ENCODE measurements at places on chromosomes 7 and 10.
A peak's percentile ranks its signal among the peaks of the same experiment; 100 is the strongest.

DNA sequence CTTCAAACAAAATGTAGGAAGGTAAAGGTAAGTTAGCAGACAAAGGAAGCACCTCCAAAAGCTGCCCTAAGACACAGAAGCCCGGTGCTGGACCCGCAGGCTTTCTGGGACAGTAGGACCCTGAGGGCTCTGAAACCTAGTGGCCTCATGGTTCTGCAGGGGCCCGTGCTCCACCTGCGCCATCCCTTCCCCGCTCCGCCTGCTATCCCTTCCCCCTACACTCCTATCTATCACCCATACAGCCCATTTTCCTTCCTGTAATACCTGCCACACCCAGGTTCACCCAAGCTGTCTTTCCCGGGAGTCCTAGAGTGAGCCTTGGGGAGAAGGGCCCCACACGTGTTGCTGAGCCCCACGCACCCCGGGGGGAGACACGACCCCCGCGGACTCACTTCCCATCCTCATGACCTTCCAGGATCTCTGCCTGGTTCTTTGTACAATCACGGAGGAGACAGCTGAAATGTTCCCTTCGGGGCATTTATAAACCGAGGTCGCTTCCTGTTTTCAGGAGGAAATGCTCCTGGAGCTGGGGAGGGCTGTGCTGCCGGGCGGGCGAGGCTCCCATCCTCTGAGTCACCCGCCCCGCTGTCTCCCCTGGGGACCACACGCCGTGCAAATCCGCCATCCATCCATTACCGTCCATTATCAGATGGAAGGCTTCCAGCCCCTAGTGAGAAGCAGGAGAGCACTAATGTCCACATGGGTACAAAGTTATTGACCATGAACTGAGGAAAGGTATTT is 251.7 kb upstream of the PITRM1 start:
- DNase-seq, result no peak

DNA sequence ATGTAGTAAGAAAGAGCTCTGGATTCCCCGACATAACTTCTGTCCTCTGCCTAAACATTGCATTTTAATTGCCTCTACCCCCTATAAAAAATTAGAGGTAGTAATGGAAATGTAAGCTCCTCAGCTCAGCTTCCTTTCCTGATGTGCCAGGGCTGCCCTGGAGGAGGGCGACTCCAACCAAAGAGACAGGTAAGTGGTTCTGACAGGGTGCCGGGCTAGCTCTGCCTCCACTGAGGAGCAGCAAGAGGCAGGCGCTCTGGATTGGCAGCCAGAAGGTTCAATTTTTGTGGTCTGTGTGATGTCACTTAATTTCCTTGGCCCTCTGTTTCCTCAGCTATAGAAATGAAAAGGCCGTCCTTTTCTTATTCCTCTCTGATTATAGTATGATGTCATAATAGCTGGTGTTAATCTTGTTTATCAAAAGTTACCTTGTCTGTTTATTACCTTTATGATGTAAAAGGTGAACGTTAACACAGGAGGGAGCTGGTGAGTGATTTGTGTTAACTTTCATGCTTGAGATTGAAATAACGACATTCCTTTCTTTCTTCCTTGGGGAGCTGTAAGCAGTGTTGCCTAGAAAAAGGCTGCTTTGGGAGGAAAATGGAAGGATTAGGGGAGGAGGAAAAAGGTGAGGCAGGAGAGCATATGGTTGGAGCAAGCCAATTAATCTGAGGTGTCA is 51.8 kb downstream of the ANLN start:
- DNase-seq, result no peak

DNA sequence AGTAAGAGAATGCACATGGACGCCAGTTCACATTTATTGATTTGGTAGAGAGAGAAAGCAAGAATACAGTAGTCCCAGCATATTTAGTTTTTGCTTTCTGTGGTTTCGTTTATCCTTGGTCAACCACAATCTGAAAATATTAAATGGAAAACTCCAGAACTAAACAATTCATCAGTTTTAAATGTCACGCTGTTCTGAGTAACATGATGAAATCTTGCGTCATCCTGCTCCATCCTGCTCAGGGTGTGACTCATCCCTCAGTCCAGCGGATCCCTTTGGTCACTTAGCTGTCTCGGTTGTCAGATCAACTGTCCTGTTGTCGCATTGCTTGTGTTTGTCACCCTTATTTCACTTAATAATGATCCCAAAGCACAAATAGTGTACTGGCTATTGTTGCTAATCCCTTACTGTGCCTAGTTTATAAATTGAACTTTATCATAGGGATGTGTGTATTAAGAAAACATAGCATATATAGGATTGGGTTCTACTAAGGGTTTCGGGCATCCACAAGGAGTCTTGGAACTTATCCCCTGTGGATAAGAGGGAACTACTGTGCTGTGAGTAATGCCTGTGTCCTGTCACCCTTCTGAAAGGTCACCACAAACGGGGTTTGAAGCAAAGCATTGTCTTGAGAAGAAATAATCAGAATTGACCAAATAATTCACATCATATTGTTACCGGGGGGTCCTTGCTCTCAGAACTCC is 73.6 kb downstream of the OTUD1 start:
- DNase-seq, result no peak

DNA sequence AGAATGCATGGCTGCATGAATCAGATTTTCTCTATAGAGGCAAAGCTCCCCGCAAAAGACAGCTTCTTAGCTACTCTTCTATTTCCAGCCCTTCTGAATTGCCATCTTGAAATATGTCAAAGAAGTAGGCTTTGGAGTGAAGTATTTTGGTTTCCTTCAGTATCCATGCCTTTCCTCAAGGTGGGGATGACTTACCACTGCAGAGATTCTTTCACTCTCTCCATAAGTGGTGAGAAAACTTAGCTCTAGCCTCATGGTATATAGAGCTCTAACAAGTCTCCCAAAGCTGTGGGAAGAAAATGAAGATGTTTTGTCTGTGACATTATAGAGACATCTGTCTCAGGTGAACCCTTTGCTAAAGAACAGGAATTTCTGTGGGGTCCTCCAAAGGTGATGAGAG is 89.6 kb upstream of the ITGB1 start:
- no peak for DNase-seq

DNA sequence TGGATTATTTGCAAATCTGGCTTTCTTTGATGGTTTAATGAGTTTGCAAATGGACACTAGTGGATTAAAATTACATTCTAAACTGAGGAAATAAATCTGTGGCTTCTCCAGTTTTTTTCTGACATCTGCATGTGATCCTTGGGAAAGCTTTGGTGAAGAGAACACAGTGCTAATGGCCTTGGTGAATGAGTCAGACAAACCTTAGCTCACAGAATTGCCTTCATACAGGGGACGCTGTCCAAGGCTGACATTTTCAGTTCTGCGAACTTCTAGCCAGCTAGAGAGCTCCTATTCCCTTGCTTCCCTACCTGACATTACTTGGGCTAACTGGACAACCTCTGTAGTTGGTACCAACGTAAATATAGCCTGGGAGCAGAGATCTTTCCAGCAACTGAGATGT is 21.2 kb downstream of the BMPER start:
- no peak for DNase-seq

GRCh38 chr10:90289037-90289436 is 568.8 kb downstream of the HTR7 start:
- no peak for DNase-seq

DNA sequence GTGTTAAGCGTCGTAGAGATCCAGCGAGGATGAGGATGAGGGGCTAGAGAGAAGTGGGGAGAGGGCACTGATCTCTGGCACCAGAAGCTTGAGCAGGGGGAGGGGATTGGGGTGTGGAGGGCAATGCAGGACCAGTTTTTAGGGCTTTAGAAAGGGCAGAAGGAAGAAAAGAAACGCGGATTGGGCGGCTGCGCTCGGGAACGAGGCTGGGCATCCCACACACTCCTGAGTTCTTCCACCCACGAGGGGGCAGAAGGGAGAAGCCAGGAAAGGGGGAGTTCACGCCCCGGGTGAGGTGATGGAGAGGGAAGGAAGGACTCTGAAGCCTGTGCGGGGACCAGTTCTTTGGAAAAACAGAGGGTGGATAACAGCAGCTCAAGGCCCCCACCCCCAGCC is 6.1 kb upstream of the VGF start:
- DNase-seq, result no peak

DNA sequence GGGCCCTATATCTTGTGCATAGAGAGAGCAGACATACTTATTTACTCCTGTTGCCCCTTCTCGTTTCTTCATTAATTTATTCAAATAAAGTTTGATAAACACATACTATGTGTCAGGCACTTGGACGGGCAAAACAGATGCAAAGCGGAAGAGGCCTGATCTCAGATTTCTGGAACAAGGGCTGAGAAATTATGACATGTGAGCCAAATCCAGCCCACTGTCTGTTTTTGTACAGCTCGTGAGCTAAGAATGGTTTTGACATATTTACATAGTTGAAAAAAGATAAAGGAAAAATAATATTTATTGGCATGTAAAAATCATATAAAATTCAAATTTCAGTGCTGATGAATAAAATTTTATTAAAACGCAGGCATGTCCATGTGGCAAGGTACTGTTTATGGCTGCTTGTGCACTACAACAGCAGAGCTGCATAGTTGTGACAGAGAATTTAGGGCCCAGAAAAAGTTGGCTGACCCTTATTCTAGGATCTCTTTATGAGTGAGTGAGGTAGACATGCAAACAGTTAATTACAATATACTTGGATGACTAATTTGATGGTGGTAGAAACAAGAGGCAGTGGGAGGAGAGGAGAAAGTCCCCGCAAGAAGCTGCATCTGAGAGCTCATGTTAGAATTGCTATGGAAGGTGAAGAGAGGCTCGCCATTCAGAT is 68.1 kb upstream of the ITPRID1 start:
- DNase-seq, result no peak

GRCh38 chr7:79453558-79454360 is at the start of gene MAGI2:
TSS of gene MAGI2 (minus strand) at chr7:79453667. CDS start at chr7:79453320, 347 bp downstream.
- peak; percentile 30 for DNase-seq

GRCh38 chr10:98346847-98347246 is 68.1 kb downstream of the PYROXD2 start:
- no peak for DNase-seq

GRCh38 chr10:69901628-69902505 is 100.2 kb downstream of the COL13A1 start:
- DNase-seq, result peak; percentile 79

- no peak for DNase-seq
Measured at GRCh38 chr7:13834328-13834761, 155.1 kb downstream of the ETV1 start.

DNA sequence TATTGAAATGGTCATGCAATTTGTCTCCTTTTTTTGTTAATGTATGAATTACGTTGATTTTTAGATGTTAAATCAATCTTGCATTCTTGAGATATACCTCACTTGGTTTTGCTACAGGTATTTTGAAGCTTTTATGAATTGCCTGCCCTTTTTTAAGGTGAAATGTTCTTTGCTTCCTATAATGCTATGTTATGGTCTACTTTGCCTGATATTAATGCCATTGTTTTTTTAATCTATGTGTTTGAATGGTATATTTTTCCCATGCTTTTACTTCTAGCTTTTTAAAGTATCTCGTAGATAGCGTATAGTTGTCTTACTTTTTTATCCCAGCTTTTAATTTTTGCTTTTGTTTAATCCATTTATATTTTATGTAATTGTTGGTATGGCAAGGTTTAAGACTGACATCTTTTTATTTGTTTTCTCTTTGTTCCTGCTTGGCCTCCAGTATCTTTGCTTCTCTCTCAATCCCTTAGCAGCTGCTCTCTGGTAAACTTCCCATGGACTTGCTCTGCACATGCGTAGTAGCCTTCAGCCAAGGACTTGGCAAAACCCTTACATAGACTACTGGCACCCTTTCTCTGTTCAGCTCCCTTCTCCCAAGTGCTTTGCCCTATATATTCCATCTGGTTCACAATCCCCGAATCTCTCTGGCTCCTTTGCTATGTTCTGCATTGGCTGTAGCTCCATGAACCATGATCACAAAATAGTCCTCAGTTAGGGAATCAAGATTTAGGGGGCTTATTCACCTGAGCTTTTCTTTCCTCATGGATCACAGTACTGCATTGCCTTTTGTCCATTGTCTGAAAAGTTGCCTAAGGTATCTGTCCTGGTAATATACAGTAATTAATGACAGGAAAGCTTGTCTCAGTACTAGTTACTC is 8.4 kb downstream of the TRIM24 start:
- no peak for DNase-seq

- no peak for DNase-seq
Measured at GRCh38 chr10:7477538-7478334, 66.9 kb upstream of the SFMBT2 start.

DNA sequence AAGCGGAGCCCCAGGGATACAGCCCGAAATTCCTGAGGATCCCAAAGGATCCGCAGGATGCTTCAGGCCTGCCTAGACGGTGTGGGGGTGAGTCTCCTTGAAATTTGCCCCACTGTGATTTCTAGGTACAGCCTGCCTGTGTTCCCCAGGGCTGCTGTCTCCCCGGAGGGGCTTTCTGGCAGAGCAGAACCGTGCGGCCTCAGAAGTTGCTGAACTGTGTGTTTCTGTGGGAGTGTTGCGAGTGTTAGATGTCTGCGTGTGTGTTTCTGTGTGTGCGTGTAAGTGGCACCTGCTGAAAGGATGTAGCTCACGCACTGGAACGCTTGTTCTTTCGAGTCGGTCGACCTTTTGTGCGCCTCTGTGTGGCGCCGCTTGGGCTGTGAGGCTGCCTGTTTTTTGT is 27.8 kb upstream of the ZNF273 start:
- no peak for DNase-seq

DNA sequence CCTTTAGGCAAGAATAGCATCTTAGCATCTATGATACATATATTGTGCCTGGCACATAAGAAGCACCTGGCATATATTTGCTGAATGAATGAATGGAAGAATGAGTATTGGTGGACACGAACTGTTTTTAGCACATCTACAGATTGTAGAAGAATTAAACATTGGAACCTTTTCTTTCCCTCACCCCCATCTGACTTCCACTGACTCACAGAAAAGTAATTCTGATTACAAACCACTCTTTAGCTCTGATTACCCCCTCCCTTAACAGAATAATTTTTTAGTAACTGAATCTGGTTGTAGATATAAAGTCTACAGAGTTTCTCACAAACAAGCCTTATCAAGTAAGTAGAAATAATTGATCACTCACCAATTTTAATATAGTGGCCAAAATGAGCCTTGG is 31.9 kb downstream of the SLC26A4 start:
- no peak for DNase-seq

- DNase-seq, result no peak
Measured at GRCh38 chr7:70577078-70577477, 554.9 kb upstream of the GALNT17 start.

DNA sequence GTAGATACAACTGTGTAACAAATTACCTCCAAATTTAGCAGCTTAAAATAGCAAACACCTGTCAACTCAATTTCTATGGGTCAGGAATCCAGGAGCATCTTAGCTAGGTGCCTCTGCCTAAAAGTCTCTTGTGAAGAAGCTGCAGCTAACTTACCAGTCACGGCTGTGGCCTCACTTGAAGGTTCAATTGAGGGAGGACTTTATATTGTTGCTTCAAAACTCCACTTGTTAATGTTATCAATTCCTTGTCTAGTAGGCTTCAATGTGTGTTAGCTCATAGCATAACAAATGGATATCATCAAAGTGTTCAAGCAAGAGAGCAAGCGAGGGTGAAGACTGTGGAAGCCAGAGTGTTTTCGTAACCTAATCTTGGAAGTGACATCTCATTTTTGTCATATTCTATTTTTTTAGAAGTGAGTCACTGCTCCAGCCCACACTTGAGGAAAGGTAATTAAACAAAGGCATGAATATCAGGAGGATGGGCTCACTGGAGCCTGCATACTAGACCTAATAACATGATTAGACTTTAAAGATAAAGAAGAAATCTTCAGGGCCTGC is 172.9 kb downstream of the SPAG6 start:
- DNase-seq, result no peak

Measured in HuH-7 (cell line).